ENCODE measurements at places on chromosomes 2 and 18.
A peak's percentile ranks its signal among the peaks of the same experiment; 100 is the strongest.

DNA sequence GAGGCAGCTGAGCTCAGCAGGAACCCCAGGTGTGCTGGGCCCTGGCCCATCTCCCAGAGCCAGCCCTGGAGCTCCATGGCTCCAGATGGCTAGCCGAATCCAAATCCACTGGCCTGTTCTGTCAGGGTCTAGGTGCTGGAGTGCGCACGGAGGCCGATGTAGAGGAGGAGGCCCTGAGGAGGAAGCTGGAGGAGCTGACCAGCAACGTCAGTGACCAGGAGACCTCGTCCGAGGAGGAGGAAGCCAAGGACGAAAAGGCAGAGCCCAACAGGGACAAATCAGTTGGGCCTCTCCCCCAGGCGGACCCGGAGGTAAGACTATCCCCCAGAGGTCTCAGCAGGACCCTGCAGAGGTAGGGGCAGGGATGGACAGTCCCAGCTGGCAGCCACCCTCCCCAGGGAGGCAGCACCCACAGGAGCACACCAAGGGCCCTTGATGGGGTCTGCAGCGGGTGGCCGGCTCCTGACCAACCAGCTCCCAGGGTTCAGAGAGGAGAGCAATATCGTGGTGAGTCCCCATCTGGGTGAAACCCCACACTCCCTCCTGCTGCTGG is 26.1 kb upstream of the PRLH start:
- no peak for DNase-seq

- DNase-seq: no peak
Observed at GRCh38 chr18:43420950-43421349, 143.7 kb upstream of the SYT4 start.

- DNase-seq: no peak
Observed at GRCh38 chr18:44133483-44133882, 547.2 kb upstream of the SETBP1 start.

GRCh38 chr2:223043164-223043941 is 8.6 kb upstream of the KCNE4 start:
- no peak for DNase-seq

- peak; percentile 18 for DNase-seq
Observed at GRCh38 chr2:206442833-206443734, at the start of gene ADAM23. ADAM23 (plus strand) TSS chr2:206443532; CDS start chr2:206443867, 335 bp downstream.

DNA sequence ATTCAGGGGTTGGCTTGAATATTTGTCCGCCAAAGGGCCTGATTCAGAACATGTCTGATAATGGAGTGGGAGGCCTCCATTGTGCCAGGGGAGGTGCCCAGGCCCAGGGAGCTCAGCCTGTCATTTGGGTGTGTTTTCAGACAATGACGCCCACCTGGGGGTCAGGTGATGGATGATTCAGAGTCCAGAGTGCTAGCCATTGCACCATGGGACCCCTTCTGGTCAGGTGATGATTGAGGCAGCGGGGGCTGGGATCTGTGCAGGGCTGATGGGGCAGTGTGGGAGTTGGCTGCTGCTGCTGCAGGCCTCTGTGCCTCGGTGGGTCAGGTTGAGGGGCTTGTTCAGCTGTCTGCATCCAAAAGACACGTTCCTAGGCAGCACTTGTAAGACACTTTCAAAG is 8.3 kb upstream of the ARHGEF4 start:
- no peak for DNase-seq

DNA sequence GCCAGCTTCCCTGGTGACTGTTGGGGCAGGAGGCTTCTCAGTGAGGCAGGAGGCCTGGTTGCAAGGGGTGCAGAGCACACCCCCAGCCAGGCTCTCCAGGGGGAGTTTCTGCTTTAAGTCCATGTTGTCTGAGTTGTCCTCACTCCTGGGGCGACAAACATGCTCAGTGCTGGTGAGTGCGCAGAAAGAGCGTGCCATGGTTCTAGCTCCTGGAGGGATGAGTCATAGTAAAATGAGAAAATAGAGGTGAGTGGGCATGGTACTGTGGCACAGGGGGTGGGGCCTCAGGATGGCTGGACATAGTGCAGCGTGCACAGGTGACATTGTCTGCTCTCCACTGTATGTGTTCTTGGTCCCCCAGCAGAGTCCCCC is 457.2 kb upstream of the HS6ST1 start:
- DNase-seq: no peak

- no peak for DNase-seq
Observed at GRCh38 chr2:237217995-237218616, 132.4 kb downstream of the COPS8 start.

DNA sequence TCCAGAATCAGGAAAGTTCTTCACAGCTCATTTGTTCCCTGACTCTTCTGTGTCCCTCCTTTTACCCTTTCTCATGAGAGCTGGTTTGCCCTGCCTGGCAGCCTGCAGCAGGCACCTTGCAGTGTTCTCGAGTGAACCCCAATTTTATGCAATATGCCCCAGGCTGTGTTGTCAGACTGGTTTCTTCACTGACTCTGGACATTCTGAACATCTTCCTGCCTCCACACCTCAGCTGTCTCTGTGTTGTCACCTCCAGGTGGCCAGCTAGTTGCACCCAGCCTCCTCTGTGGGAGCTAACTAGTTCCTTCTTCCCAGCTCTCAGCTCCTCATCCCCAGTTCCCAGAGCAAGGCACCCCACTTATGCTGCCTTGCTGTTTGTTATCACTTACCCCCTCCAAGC is 5.5 kb downstream of the SETBP1 start:
- no peak for DNase-seq

DNA sequence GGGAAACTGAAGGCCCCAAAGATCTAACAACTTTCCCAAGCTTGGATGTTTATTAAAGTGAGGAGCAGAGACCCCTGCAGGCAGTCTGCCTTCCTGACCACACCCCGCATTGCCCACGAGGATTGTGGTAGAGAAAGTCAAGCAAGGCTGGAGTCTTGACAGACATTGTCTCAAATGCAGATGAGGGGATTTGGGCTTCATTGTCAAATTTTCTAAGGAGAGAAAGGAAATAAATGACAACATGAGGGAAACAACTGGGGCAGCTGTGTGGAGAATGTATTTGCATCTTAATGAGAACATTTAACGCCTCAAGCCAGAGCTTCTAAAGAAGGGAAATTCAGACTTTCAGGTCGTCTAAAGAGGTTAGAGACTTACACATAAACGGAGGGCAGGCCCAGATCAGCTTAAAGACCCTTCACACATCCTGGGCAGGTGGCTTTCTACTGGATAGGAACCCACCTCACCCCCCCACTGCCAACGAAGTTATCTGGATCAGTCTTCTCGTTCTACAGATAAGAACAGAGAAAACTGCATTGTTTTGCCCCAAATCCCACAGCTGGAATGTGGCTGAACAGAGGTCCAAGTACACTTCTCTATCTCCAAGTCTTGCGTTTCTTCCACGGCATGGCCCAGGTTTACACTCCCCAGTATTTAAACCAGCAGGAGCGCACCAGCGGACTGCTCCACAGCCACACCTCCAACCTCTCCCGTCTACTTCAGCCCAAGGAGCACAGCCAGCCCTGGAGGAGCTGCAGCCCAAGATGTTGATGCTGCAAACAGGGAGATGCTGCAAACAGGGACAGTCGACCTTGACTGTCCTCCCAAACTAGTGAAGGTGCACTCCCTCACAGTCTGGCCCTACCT is 16.2 kb upstream of the SCG2 start:
- DNase-seq: no peak
